ENCODE measurements at places on chromosomes 2 and 18. TPM values are rescaled to one million over a fixed set of nuclear protein-coding genes. Genes with fewer than 3 reads are reported as not detected.

GRCh38 chr18:31246460-31246859 lies 71.5 kb upstream of the DSG1 start:
- no peak for DNase-seq

DNA sequence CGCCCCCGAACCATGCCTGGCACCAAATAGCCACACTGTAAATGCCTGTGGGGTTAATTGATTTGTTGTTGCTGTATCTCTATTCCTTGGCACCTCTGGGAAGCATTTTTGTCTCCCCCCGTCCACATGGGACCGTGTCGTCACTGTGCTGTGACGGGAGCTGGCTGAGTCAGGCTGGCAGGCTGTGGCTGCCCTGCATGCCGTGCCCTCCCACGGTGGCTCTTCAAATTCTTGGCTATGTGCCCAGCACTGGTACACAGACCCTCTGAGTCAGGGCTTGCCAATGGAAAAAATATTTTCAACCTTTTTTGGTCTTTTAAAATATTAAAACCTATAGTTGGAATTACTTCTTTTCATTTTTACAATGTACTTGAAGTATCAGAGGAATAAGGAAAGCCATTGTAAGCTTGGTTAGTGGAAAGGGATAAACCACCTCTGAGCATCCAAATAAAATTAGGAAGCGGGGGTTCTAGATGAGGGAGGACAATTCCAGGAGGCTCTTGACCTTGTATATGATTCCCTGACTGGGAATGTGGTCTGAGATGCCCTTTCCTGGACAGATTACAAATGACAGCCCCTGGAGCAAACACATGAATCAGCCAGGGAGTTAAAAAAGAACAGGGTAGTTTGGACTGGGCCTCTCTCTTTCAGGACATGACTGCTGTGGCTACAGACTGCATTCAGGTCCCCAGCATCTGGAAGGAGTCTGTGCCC lies 59.4 kb downstream of the DGKD start:
- no peak for DNase-seq

- peak; percentile 66 for DNase-seq
These were observed 42.1 kb upstream of the LAPTM4A start for GRCh38 chr2:20093263-20094141.

The FBXO15 gene
- total RNA-seq = 0.64 TPM

Measured in transverse colon (tissue), 4 donors.